ENCODE measurements at places on chromosomes 11 and 22.
A peak's percentile ranks its signal among the peaks of the same experiment; 100 is the strongest.

DNA sequence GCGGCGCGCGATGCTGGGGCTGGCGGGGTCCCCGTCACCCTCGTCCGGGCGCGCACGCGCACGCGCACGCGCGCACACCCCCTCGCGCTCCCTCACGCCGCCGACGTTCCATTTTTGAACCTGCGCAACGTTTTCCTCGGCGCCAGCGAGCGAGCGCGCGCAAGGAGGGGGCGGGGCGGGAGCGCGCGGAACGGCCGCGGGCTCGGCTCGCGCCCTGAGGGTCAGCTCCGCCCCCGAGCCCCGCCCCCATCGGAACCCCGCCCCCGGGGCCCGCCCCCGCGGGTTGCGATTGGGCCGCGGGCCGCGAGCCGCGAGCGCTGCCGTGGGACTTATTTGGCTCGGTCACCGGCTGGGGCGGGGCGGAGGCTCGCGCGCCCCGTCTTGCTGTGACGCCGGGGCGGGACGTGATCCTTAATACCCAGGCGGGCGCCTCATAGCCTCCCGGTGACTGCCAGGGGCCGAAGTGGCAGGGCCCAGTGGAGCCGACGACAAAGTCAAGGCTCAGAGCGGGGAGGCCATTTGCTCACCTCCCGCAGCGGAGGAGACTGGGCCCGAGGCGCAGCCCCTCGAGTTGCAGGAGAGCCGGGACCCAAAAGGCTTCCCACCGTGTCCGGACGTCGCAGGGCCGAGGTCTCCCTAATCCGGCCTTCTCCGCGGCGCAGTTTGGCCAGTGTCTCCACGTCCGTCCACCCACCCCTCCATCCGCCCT is at the start of gene CBX7:
Gene CBX7, minus strand, starts transcription at position 170 of the 709 bp plus-strand sequence. CDS start 236 bp downstream, outside the sequence.
- peak; percentile 89 for DNase-seq

DNA sequence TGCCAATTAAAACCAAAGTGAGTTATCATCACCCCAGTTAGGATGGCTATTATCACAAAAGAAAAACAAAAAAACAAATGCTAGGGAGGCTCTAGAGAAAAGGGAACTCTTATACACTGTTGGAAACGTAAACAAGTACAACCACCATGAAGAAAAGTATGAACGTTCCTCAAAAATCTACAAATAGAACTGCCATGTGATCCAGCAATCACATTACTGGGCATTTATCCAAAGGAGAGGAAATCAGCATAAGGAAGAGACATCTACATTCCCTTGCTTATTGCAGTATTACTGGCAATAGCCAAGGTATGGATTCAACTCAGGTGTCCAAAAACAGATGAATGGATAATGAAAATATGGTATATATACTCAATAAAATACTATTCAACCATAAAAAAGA is 1145.1 kb downstream of the LRRC4C start:
- DNase-seq = no peak

GRCh38 chr11:119006656-119007055 is 8.7 kb downstream of the CENATAC start:
- no peak for DNase-seq

GRCh38 chr11:66069715-66070603 is at the start of gene PACS1:
Gene PACS1 (plus strand): TSS chr11:66070272. CDS start chr11:66070487, 215 bp downstream.
- peak; percentile 86 for DNase-seq

- no peak for DNase-seq
These were observed at the start of gene VPREB3 for GRCh38 chr22:23754220-23754919. Gene VPREB3 (minus strand): TSS chr22:23754425. CDS start chr22:23754363, 62 bp downstream.

DNA sequence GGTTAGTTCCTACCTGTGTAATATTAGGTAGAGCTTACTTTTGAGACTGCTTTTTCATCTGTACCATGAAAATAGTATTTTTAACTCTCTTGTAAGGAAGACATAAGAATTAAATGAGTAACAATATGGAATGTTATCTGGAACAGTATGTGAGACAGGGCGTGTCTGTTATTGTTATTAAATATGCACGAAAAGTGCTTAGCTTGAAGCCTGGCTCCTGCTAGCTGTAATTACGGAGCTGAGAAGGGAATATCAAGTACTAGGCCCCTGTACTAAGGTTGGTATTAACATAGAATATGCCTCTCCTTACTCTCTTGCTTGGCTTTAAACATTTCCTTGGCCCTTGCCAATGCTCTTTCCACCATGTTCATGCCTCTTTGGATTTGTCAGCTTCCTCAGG is 194.0 kb downstream of the FAM76B start:
- no peak for DNase-seq

DNA sequence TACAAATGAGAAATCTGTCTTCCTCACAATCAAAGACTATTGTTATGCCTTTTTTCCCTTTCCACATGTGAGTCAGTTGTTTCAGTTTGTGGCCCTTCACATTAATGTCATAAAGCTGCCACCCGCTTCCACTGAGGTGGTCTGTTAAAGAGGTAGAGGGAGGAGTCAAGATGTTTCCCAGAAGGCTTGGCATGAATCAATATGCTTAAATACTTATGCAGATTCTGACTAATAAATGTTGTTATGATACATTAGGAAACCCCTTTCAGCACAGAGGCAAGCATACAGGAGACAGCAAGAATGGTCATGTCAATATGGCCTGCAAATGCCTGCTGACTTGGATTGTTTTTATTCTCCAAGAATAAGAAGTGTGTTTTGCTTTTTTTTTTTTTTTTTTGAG is 6.5 kb downstream of the RTN3 start:
- no peak for DNase-seq
